ENCODE measurements at places on chromosomes 5 and 9.

- peak; percentile 30 for DNase-seq
Observed at GRCh38 chr5:170917113-170917512, 55.3 kb downstream of the RANBP17 start.

DNA sequence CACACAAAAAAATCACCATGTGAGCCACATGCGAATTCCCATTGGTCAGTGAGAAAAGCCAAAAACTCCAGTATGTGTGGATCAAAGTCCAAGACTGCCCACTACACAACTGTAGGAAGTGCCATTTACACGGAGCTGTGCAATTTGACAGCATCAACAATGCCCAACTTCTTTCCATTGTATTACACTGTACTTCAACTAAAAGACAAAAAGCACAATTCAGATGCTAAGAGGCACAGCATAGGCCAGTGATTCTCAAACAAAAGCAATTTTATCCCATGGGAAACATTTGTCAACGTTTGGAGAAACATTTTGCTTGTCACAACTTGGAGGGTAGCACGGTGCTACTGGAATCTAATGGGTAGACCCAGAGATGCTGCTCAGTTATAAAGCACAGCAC lies 39.8 kb downstream of the IARS1 start:
- no peak for DNase-seq

DNA sequence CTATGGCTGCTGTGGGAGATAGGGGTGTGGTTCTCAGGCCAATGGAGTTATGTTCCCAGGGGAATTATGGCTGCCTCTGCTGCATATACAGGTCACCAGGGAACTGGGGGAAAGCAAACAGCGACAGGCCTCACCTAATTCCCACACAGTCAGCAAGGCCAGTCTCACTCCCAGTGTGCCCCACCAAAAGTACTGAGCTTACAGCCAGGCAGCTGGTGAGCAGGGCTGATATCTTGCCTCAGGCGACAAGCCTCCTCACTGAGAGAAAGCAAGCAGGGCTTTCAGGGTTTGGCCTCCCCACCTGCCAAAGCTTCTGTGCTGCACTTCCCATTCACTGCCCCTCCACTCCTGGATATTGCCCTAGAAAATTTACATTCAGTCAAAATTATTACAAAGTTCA lies 273.8 kb upstream of the TARS1 start:
- DNase-seq, result no peak

DNA sequence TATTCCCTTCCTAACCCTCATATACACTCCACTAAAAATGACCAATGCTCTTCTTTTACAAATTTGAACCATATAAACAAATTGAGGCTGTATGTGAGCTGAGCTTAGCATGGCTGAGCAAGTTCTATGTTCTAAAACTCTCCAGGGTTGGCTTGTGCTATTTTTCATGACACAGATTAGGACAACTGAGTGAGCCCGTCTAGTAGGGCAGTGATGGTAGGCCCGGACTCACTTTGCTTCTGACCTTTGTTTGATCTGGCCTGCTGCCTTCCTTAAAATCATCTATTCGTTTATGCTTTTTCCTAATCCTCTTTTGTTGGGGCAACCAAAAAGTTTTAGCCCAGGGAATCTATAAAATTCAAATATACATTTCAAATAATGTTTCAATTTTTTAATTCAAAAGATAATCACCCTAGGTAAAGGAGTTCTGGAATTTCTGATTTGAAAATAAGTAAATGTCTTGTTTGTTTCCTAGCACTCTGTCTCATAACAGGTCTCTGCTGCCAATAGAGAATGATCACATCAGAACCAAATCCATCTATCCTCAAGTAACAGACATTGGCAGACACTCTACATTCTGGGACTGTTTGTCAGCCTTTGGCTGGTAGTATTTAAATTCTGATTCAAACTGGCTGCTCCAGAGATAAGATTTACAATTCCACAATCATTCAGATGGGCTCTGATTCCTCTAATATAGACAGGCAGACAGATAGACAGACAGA lies 217.0 kb upstream of the TARS1 start:
- no peak for DNase-seq

DNA sequence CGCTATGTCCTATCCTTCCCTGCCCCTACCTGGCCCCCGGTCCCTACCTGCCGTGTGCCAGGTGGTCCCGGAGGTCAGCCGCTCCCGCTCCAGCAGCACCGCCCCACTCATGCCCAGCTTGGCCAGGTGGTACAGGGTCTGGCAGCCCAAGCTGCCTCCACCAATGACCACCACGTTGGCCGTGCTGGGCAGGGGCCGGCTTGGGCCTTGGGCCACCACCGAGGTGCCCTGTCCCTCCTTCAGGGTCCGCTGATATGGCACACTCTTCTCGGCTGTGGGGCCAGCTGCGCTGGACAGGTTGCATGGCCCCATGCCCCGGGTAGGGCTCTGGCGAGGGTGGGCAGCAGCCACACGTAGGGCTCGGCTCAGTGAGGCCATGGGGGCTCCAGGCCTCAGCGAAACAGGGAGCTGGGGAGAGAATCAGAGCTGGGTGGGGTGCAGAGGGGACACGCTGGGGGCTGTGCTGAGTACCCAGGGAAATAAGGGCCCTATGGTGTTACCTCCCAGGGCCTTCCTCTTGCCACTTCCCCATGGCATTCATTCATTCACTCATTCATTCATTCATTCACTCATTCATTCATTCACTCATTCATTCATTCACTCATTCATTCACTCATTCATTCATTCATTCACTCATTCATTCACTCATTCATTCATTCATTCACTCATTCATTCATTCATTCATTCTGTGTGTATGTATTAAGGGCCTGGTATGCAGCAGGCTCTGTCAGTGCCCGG lies 4.2 kb downstream of the SARDH start:
- DNase-seq, result no peak

- DNase-seq, result peak; percentile 20
Observed at GRCh38 chr5:114243972-114244317, 117.9 kb upstream of the KCNN2 start.

DNA sequence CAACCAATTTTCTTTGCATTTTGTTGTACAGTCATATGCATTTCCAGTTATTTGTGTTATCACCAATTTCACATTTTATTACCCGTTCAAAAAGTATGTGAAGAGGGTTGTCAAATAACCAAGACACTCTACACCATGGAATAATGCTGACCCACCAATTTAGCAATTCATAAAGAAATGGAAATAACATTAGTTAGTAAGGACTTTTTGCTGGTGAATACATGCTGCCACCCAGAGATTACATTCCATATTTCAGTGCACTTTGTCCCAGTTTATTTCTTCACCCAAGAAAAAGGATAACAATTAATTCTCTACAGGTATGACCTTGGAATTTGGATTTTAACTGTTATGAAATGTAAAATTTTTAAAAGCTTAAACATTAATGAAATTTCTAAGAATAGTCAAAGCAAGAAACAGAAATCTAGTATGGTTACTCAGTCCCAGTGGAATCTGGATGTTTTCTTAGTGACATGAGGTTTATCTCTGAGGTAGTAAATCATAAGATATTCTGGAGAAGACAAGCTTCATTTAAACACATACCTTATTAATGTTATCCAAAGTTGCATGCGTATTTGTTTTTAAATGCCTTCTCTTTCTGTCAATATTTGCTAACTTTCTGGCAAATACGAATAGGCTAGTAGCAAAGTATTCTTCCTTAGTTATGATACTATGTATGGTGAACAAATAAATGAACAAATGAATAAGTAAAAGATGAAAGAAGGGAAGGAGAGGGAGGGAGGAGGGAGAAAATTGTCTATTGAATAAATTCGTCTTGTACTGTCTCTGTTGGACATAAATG lies 100.6 kb downstream of the CETN3 start:
- no peak for DNase-seq

GRCh38 chr5:74030371-74030770 lies 404.4 kb downstream of the ARHGEF28 start:
- DNase-seq, result no peak

DNA sequence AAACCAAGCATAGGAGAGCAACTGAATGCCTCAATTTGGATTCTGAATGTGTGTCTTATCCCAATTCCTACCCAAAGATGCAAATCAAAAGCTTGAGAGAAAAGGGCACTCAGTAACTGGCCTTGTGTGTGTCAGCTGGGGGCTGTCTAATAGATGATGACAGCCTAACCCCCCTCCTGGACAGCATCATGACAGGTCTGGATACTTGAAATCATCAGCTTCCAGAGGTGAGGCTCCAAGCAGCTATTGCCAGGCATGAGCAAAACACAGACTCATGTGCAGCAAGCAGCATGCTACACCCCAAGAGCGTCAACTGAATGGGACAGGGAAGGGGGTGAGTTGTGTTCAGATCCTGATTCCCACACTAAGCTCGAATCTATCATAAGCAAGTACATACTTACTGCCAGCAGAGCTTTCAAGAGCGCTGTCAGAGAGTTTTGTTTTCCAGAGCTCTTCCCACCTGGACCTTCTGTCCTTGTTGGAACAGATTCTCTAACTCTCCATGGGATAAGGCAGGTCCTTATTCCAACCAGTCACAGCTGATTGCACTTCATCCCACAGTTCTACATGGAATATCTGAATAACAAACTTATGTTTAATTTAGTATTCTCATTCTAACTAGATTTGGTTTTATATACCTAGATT lies 467.5 kb downstream of the DTWD2 start:
- no peak for DNase-seq

DNA sequence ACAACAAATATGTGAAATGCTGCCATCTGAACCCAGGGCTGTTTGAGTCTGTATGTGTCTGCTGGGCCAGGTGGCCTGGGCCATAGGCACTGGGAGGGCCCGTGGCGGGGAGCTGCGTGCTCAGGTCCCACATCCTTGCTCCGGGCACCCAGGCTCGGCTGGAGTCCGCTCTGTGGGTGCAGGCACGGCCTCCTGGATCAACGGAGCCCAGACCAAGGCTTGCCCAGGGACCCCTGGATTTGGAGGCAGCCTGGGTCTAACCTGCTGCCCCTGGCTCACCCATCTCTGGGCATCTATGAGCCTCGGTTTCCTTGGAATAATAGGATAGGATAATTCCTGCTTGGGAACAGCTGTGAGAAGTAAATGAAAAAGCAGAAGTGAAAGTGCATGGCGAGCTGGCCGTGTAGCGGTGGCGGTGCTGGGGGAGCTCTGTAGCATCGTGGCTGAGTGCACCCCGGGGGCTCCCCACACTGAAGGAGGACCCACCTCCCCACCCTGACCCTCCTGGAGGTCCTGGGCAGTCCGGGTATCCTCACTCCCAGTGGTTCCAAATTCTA lies 1.2 kb downstream of the CDHR2 start:
- no peak for DNase-seq

GRCh38 chr5:11432116-11432515 lies 472.1 kb downstream of the CTNND2 start:
- DNase-seq, result no peak

DNA sequence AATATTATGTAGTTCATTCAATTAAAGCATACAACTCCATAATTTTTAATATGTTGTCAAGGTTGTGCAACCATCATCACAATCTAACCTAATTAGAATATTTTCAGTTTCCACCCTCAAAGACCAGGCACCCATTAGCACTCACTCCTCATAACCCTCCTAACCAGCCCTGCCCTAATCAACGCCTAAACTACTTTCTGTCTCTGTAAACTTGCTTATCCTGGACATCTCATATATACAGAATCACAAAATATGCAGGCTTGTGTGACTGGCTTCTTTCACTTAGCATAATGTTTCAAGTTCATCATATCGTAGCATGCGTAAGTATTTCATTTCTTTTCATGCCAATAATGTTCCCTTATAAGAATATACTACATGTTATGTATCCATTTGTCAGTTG lies 134.8 kb upstream of the NFIL3 start:
- no peak for DNase-seq

DNA sequence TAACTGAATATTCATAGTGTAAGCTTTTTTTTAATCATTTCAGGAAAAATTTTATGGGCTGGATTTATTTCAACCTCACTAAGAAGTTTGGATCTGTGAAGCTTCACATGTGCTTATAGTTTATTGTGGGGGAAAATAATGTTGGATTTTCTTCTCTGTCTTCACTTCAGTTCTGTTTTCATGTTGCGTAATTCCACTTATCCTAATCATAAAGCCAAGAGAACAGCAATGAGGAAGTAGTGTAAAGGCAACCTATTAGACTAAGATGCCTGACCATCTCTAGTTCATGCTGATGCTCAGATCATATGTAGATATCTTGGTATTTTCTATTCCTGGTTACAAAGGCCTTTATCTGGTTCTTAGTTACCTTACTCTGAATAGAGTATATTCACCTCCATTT lies 50.0 kb downstream of the CD180 start:
- DNase-seq, result peak; percentile 66

- no peak for DNase-seq
Observed at GRCh38 chr5:135467871-135468485, 15.8 kb upstream of the TIFAB start.

- no peak for DNase-seq
Observed at GRCh38 chr9:135045928-135046738, 41.3 kb upstream of the OLFM1 start.

GRCh38 chr9:71353720-71354119 lies 232.3 kb upstream of the TRPM3 start:
- no peak for DNase-seq

GRCh38 chr5:124724357-124725039 lies 21.9 kb downstream of the ZNF608 start:
- no peak for DNase-seq

DNA sequence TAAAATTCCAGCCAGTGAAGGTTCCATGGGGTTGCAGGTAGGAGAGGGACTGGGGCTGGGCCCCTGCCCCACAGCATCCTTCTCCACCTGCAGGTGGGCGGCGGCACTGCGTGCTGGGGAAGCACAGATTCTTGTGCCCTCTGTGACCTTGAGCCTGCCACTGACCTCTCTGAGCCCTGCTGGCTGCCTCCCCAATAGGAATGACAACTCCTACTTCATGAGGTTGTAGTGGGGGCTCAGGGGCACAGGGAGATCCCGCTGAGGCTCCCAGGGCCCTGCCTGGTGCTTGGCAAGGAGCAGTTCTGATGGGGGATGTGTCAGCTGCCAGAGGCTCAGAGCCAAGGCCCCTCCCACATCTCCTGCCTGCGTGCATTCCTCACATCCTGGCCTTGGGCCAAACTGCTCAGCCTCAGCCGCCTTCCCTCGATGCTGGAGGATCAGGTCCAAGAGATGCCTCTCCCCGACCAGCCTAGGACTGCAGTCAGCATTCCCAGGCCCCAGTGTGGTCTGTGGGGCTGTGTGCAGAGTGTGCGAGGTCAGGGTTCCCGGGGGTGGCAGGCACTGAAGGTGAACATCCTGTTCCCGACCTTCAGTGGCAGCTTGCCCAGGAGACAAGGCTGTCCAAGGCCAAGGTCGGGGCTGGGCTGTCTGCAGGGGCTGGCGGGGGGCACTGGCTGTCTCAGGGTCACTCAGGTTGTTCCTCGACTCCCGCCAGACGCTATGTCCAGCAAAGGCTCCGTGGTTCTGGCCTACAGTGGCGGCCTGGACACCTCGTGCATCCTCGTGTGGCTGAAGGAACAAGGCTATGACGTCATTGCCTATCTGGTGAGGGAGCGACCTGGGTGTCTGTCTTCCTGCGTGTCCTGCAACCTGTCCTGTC lies 7.0 kb downstream of the ASS1 start:
- peak; percentile 71 for DNase-seq

Data from hematopoietic multipotent progenitor cell treated with erythropoietin and hydrocortisone succinate and interleukin-3 and kit ligand, for 4 days (in vitro differentiated cells).